ENCODE measurements at places on chromosomes 6 and 20.

- DNase-seq = no peak
Observed at GRCh38 chr6:157412791-157413190, 31.8 kb downstream of the ZDHHC14 start.

GRCh38 chr6:35258858-35259193 lies 709 bp upstream of the ZNF76 start:
- DNase-seq = peak; percentile 43

- no peak for DNase-seq
Observed at GRCh38 chr6:137903933-137904821, 37.1 kb downstream of the TNFAIP3 start.

DNA sequence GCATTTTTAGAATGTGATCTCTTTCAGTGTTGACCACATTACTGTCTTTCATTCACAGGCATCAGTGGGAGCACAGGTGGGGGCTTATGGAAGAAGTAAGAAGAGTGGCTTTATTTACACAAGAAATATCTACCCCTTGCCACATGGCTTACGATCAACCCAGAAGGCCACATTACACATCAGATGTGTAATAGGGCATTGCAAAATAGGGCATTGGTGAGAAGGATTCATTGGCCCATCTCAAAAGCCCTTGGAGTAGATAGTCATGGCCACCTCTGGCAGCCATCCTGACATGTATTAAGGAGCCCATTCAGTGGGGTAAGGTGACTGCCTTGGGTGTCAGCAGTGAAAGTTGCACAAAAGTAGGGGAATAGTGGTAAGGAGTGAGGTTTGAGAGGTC lies 97.5 kb downstream of the MAFB start:
- no peak for DNase-seq

GRCh38 chr20:39298121-39298520 lies 336.0 kb downstream of the DHX35 start:
- no peak for DNase-seq

- no peak for DNase-seq
Observed at GRCh38 chr6:14187406-14187805, 69.8 kb downstream of the CD83 start.

DNA sequence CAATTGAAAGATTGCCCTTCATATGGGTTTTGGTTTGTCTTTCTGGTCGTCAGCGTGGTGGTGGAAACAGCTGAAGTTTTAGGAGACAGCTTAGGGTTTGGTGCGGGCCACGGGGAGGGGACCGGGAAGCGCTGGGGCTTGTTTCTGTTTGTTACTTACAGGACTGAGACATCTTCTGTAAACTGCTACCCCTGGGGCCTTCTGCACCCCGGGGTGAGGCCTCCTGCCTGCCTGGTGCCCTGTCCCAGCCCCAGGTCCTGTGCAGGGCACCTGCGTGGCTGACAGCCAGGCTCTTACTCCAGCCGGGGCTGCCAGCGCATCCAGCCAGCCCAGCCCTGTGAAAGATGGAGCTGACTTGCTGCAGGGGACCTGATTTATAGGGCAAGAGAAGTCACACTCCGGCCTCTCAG lies 22.8 kb downstream of the NPEPL1 start:
- DNase-seq = no peak

- no peak for DNase-seq
Observed at GRCh38 chr6:15038013-15038791, 207.7 kb upstream of the JARID2 start.

DNA sequence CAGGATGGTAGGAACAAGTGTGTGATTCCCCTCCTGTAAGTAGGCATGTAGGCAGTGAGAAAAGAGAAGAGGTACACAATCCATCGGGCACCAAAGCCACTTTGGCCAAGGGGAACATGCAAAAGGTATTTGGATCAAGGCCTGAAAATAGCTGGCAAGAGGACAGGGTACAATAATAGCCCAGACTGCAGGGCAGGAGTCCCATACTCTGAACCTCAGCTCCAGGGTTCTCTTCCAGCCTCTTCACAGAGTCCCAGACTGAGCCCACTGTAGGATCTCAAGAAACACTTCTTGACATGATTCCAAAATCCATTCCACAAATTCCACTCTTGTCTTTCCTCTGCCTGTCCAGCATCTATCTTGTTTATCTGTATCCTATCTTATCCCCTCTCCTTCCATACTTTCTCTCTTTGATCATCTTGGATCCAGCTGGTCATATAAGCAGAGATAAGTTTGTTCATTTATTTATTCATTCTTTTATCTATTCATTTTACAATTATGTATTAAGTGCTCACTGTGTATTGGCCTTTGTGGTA lies 19.7 kb downstream of the ACSS2 start:
- no peak for DNase-seq

All from NCI-H2029 (cell line).